ENCODE measurements at places on chromosomes 5 and 9.

DNA sequence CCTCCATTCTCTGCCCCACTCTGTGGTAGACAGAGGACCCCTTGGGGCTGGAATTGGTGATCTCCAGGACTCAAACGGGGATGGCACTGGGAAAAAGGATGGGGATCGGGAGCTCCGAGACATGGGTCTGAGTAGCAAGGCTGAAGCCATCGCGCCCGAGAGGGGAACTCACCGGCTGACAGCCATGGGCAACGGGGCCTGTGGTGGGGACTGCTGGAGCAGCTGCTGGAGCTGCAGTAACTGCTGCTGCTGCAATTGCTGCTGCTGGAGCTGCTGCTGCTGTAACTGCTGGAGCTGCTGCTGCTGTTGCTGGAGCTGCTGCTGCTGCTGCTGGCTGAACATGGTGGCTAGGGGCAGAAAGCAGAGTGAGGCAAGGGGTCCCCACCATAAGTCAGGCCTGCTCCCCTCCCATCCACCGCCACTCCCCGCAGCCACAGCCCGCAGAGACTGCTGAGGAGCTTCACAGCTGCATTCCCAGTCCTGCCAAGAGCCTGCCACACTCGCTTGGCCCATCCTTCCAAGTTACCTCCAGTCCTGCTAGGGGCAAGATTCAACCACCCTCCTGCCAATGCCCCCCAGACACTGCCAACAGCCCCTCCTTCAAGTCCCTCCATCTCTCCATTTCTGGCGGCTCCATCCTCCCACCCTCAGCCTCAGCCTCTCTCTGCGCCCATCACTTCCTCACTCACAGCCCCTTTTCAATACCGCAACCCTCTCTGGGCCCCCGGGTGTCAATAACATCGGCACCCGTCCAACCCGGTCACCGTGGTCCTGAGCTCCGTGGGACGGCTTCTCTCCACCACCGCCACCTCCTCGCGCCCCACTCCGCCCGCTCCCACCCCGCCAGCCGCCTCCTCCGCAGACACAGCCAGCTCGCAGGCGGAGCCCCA lies 611 bp downstream of the CIZ1 start:
- peak; percentile 19 for DNase-seq

- DNase-seq, result no peak
These were observed 110.7 kb upstream of the TRIM32 start for GRCh38 chr9:116576386-116576785.

- no peak for DNase-seq
These were observed 54.5 kb downstream of the GALNT12 start for GRCh38 chr9:98861781-98862504.

- DNase-seq, result peak; percentile 19
These were observed 145.5 kb downstream of the ERCC6L2 start for GRCh38 chr9:96020792-96021550.

- DNase-seq, result no peak
These were observed 271.6 kb upstream of the NUDT12 start for GRCh38 chr5:103834216-103834615.

GRCh38 chr5:172788771-172789686 lies 18.0 kb upstream of the DUSP1 start:
- DNase-seq, result no peak

DNA sequence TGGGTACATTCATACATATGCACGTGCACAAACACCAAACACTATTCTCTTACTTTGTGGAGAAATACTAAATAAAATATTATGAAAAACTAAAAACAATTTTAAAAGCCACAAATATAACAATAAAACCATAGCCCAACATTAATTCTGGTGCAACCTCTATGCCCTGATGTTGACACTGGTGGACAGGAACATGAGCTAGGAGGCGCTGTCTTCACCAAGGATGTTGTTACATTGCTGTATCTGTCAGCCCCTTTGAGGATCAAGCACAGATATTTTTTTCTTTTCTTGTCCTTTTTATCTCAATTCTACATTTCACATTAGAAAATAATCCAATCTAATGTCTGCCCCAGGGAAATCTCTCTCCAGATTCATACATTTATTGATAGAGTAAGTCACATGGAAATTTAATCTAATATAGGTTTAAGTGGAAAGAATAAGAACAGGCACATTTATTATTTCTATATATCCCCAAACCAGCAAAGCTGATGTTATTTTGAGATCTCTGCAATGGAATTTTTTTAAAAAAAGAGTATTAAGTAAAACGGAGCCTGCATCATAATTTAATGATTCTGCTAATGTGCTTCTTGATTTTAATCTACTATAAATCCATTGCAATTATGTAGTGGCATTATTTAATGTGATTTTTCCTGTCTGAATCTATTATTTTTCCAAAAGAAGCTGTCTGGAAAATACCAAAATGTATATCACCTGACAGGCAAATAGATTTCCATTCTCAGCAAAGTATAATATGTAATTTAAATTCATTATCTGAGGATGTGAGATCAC lies 716.5 kb downstream of the MTRR start:
- no peak for DNase-seq

DNA sequence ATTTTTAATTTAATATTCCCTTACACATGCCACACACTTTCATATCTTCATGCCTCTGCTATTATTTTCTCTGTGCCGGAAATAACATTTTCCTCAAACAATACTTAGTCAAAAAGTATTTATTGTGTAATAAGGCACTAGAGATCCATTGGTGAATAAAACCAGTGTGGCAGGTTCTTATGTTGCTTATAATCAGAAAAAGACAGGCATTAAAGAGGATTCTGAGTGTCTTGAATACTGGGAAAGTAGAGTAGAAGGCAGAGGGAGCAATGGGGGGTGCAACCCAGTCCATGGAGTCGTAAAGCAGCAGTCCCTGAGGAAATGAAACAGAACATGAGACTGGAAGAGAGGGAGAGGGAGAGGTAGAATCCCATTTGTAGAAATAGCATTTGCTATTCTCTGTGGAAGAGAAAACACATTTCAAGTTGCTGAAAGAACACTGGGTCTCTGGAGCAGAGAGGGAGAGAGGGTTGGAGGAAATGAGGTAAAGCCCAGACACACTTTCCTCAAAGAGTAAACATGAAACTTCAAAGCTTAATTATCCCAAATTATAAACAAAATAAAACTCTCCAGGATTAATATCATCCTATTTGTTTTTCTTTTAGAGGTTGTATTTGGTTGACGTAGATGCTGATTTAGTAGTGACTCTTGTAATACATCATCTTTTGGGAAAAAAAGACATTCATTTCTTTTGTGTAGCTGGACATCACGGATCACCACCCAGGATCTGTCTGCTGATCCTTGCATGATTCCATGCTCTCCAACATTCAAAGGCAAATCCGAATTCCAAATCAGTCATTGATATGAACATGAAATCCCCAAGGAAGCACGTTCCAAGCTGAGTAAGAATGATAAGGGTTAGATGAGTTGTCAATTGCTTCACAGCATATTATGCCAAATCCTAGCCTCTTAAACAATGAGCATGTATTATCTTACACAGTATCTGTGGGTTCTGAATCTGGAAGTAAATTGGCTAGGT lies 37.4 kb upstream of the GRAMD2B start:
- no peak for DNase-seq

DNA sequence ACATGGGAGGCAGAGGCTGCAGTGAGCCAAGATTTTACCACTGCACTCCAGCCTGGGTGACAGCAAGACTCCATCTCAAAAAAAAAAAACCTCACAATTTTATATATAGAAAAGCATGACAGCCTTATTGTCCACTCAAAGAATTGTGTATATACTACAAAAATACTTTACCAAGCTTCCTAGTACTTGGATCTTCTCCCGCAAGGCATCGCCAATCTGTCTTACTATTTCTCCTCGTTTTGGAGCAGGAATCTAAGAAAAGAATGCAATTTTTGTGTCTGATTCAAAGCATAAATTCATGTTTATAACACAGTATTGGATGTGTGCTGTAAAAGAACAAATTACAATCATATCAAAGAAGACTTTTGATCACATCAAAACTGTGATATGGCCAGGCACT lies 11.3 kb downstream of the ALDH7A1 start:
- DNase-seq, result no peak
